Cardiac fibroblast (primary cell): ENCODE measurements at places on chromosomes 11 and 22.

DNA sequence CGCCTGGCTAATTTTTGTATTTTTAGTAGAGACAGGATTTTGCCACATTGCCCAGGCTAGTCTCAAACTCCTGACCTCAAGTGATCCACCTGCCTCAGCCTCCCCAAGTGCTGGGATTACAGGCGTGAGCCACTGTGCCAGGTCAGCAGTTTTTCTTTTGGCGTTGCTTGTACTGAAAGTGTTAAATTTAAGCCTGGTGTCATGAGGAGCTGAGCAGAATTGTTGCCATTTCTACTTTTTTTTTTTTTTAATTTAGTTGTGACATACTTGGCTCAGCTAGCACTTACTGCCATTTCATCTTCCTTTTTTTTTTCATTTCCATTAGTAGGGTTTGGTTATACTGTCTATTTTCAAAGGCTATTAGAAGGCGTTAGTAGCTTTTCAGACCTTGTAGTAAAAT, 10.7 kb downstream of the TAB1 start:
- DNase-seq, result no peak

GRCh38 chr11:64131683-64132190, 34.2 kb downstream of the MACROD1 start:
- no peak for DNase-seq

DNA sequence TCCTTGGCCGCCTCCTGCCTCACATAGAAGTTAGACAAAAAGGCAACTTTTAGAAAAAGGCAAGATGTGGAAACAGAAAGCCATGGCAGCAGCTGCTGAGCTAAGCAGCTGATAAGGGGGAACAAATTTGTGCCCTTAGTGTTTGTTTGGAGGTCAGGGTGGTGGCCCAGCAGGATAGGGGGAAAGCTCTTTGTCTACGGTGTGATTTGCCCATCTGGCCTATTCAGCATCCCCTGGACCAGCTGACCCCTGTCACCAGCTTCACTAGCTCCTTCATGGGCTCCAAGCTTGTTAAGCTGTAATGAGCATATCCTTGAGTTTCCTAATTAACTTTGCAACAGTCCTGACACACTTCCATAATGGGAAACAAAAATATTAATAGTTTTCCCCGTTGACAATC, 5.9 kb upstream of the ME3 start:
- no peak for DNase-seq

- DNase-seq, result no peak
Measured at GRCh38 chr11:50075856-50076255, 43.2 kb downstream of the OR4C45 start.

GRCh38 chr11:103703954-103704353, 332.5 kb upstream of the DDI1 start:
- no peak for DNase-seq

- peak; percentile 48 for DNase-seq
Measured at GRCh38 chr11:121839781-121840180, 276.2 kb downstream of the BLID start.

GRCh38 chr11:70173018-70173417, 30.1 kb upstream of the FADD start:
- DNase-seq, result no peak

- DNase-seq, result no peak
Measured at GRCh38 chr11:113436672-113437252, 38.4 kb downstream of the DRD2 start.

DNA sequence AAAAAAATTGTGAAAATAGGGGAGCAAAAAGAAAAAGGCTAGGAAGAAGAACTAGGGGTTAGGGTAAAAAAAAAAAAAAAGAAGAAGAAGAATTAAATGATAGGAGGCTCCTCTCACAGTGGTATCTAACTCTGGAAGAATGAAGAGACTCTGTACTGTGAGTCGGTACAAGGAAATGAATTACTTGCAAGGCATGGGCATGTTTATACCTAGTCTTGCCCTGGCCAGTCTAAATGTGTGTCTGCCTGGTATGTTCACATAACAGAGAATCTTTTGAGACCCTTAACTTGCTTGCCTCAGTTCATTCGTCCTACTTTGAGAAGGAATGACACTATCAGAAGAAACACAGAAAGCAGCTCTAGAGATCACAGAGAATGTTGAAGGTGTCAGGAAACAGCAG, 159.6 kb downstream of the SWAP70 start:
- DNase-seq, result no peak

GRCh38 chr11:114121804-114122504, 62.4 kb downstream of the ZBTB16 start:
- DNase-seq, result no peak

- DNase-seq, result no peak
Measured at GRCh38 chr11:124207102-124207792, 24.1 kb downstream of the OR10D3 start.

DNA sequence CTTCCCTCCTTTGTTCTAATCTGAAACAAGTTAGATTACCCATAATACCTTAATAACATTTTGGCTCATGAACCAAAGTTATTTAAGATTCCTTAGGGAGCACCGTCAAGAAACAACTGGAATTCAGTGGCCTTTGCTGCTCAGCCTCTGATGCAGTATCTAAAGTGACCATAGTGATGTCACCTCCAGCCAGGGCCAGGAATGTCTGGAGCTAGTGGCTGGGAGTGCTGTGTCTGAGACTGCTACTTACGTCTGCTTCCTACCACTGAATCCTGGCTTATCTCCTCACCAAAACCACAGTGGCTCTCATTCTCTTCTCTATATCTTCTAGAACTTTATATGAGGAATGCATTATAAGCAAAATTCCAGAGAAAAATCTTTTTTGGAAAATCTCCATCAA, 658.0 kb downstream of the DLG2 start:
- DNase-seq, result peak; percentile 0
